ENCODE measurements at places on chromosomes 1 and 21. TPM values are rescaled to one million over a fixed set of nuclear protein-coding genes. Genes with fewer than 3 reads are reported as not detected.

LRRC39 gene
- total RNA-seq, result 5.0 TPM

DVL1 gene
- 42.8 TPM for total RNA-seq

LGR6 gene
- not detected for total RNA-seq

ASPM gene
- total RNA-seq, result 20.7 TPM

SYTL1 gene
- total RNA-seq, result not detected

LCE1E gene
- not detected for total RNA-seq

SERTAD4 gene
- 2.7 TPM for total RNA-seq

KMO gene
- total RNA-seq, result 0.40 TPM

KRTAP21-2 gene
- not detected for total RNA-seq

MFAP2 gene
- 1.4 TPM for total RNA-seq

TMEM82 gene
- not detected for total RNA-seq

BTG2 gene
- 4.8 TPM for total RNA-seq

MAP10 gene
- 0.29 TPM for total RNA-seq

STUM gene
- total RNA-seq, result 0.32 TPM

BEST4 gene
- not detected for total RNA-seq

GBP7 gene
- not detected for total RNA-seq

BEND5 gene
- not detected for total RNA-seq

Measured in SK-MEL-5 (cell line).